ENCODE measurements at places on chromosomes 2 and 18. TPM values are rescaled to one million over a fixed set of nuclear protein-coding genes. Genes with fewer than 3 reads are reported as not detected.

DNA sequence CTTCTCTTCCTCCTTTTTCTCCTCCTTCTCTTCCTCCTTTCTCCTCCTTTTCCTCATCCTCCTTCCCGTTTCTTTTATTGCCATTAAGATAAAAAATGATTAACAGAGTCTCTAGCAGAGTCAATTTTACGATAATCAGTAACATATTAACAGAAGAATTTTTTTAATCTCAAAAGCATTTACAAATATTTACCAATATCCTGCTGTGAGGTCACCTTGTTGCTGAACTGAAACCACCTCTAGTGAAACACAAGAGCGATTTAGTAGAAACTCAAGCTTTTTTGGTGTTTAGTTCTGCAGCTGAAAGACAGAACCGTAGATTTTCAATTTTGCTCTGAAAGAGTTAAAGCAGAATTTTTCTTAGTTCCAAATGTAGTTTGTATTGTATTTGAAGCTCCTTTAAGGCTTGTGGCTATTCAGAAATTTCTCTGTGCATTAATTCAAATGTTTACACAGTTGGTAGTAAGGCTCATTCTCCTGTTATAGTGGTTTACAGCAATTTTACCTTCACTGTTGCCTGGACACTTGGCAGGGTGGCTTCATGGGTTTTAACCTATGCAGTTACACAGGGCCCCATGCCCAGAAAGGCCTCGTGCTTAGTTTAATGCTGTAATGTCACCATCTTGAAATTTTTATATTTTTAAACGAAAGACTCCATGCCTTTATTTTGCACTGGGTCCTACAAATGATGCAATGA lies 1106.6 kb upstream of the FAM98A start:
- no peaks in the 10 kb centered on the region for H3K27me3 ChIP-seq
- no peak for DNase-seq
- H3K27ac ChIP-seq: no peak overlapping the region
- no peak overlapping the region for H3K4me3 ChIP-seq

DNA sequence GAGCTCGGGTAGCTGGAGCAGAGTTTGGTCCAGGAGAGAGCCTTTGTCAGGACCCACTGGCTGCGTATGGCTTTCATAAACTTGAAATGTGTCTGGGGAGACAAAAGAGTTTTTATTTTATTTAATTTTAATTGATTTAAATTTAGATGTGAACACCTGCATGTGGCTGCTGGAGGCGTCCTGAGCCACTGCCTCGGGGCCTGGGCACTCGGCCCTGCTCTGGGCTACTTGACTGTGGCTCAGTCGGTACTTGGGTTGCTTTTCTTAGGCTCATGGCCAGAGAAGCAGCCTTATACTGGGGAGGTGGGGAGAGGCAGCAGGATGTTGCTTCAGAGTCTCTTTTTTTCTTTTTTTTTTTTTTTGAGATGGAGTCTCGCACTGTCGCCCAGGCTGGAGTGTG lies 661.8 kb upstream of the HS6ST1 start:
- no peaks in the 10 kb centered on the region for H3K27me3 ChIP-seq
- DNase-seq: no peak
- H3K36me3 ChIP-seq: no peaks in the 10 kb centered on the region
- no peak overlapping the region for H3K27ac ChIP-seq
- H3K4me3 ChIP-seq: no peak overlapping the region
- no peaks in the 10 kb centered on the region for H3K4me1 ChIP-seq

DNA sequence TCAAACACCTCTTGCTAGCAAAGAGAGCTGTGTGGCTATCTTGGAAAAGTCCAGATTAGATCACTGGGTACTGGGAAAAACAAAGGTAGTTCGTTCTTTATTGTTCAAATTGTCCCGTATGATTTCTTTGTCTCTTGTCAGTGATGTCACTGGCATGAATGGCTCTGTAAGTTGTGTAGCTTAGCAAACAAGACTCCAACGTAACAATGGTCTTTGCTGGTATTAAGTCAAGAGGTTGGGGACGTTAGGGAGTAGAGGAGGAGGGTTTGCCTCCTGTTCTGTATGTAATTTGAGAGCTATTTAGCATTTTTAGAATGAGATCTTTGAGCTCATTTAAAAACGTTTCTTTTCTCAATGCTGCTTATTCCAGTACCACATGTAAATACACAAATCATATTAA lies 216.5 kb upstream of the SP5 start:
- no peak overlapping the region for H3K27ac ChIP-seq
- H3K4me1 ChIP-seq: no peaks in the 10 kb centered on the region
- no peak overlapping the region for H3K4me3 ChIP-seq
- no peaks in the 10 kb centered on the region for H3K27me3 ChIP-seq
- no peak for DNase-seq

GRCh38 chr18:64474773-64475172 lies 325.9 kb upstream of the LINC00305 start:
- H3K27me3 ChIP-seq: no peaks in the 10 kb centered on the region
- H3K27ac ChIP-seq: no peak overlapping the region
- H3K36me3 ChIP-seq: no peaks in the 10 kb centered on the region
- no peaks in the 10 kb centered on the region for H3K4me1 ChIP-seq

GRCh38 chr2:154480521-154480920 lies 218.0 kb upstream of the KCNJ3 start:
- H3K4me3 ChIP-seq: no peak overlapping the region
- no peak for DNase-seq
- no peaks in the 10 kb centered on the region for H3K36me3 ChIP-seq
- H3K4me1 ChIP-seq: no peaks in the 10 kb centered on the region

DNA sequence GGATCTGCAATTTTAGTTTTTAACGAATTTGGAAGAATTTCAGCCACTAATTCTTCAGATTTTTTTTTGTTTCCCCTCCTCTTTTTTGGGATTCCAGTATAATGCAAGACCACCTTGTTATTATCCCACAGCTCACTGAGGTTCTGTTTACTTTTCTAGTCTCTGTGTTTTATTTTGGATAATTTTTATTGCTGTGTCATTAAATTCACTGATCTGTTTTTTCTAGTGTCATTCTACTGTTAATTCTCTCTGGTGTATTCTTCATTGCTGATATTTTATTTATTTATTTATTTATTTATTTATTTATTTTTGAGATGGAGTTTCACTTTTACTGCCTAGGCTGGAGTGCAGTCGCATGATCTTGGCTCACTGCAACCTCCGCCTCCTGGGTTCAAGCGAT lies 32.2 kb downstream of the UBR3 start:
- no peak overlapping the region for H3K4me3 ChIP-seq
- H3K27ac ChIP-seq: no peak overlapping the region

DNA sequence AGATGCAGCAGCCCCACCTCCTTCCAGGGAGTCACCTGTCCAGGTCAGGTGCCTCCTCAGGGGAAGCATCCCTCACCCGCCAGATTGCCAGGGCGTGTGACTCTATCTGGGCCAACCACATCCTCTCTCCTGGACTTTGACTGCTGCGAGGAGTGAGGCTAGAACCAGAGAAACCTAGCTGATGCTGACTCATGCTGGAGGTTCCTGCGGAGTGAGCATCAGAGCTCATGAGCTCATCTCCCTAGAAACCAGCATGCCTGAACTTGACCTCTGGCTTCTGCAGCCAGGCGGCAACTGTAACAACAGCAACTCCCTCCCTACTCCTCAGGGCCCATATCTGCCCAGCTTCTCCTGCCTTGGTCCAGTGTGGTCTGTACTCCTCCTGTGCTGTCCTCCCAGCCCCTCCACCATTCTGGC lies 28.3 kb upstream of the NT5DC4 start:
- H3K4me3 ChIP-seq: no peak overlapping the region
- H3K27me3 ChIP-seq: no peaks in the 10 kb centered on the region
- no peaks in the 10 kb centered on the region for H3K36me3 ChIP-seq
- no peak for DNase-seq
- H3K4me1 ChIP-seq: peaks cover 6% of the 10 kb centered on the region
- no peak overlapping the region for H3K27ac ChIP-seq

- H3K27me3 ChIP-seq: peaks cover 3% of the 10 kb centered on the region
- H3K27ac ChIP-seq: no peak within 1 kb of the TSS
- DNase-seq: no peak
- H3K4me1 ChIP-seq: peaks cover 4% of the 10 kb centered on the region
Measured at GRCh38 chr18:5895299-5895875, at the start of gene TMEM200C. TMEM200C (minus strand) TSS chr18:5895522; CDS start chr18:5892063, 3,459 bp downstream.

DNA sequence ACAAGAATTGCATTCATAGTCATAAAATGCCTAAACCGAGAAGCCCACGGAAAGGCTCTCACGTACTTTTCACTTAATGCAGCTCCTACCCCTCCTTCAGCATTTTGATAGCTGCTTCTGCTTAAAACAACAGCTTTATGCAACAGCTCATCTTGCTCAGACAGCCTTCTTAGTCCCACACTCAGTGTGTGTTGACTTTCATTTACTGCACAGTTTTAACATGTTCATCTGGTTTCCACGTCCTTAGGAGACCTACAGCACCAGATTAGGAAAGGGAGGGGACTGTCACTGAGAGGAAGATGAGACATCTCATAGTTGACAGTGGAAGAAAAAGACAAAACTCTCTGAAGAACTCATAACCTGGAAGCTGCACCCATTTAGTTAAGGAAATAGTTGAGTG lies 435.4 kb downstream of the SETBP1 start:
- H3K4me1 ChIP-seq: no peaks in the 10 kb centered on the region
- no peaks in the 10 kb centered on the region for H3K27me3 ChIP-seq
- no peak for DNase-seq
- no peaks in the 10 kb centered on the region for H3K36me3 ChIP-seq
- H3K4me3 ChIP-seq: no peak overlapping the region

DNA sequence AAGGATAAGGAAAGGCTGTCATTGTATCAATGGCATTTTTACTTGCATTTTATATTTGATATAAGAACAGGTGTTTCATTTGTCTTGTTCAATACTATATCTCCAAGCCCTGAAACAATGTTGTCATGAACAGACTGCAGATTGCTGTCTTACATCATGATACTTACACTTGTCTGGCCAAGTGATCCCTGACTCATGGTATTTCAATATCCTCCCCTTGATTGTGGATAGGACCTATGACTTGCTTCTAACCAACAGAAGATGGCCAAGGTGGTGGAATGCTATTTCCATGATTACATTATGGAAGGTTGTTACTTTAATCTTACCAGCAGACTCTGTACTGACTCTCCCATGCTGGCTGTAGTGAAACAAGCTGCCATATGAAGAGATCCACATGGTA lies 471.1 kb downstream of the CCDC85A start:
- no peaks in the 10 kb centered on the region for H3K36me3 ChIP-seq
- DNase-seq: no peak
- H3K4me1 ChIP-seq: no peaks in the 10 kb centered on the region
- H3K4me3 ChIP-seq: no peak overlapping the region
- no peaks in the 10 kb centered on the region for H3K27me3 ChIP-seq

FIGN gene
- not detected for polyA plus RNA-seq

LRRTM1 gene
- polyA plus RNA-seq: not detected

ABCB6 gene
- 3.2 TPM for polyA plus RNA-seq

RBM43 gene
- polyA plus RNA-seq: 6.0 TPM

COBLL1 gene
- 0.22 TPM for polyA plus RNA-seq

CDK5R2 gene
- polyA plus RNA-seq: not detected

All from naive thymus-derived CD4-positive, alpha-beta T cell (primary cell).